ENCODE measurements at places on chromosomes 2 and 18.

DNA sequence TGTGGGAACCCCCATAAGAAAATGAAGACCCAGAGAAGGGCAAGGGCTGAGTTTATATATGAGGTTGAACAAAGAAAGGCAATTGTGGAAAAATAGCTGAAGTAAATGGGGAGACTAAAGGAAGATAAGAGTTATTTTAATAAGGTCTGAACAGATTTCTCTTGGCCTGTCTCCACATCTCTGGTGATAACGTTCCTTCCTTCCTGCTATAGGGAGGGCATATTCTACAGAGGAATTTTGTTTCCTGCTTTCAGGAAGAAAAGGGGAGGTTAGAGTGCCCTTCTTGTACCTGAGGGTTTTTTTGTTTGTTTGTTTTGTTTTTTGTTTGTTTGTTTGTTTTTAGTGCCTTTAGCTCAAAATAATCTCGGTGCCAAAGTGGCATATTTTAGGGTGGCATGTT, 31.6 kb downstream of the MOGAT1 start:
- DNase-seq: no peak

- no peak for DNase-seq
Observed at GRCh38 chr2:146623771-146624170, 1221.1 kb upstream of the ACVR2A start.

DNA sequence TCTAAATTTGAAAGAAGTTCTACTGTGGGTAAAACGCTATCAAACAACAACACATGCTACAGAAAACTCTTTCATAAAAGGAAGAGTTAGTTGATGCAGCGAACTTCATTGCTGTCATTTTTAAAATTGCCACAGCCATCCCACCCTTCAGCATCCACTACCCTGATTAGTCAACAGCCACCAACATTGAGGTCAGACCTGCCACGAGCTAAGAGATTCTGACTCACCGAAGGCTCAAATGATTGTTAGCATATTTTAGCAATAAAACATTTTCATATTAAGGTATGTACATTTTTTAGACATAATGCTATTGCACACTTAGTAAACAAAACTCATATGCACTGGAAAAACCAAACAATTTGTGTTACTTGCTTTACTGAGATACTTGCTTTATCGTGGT, 347.1 kb downstream of the CLIP4 start:
- no peak for DNase-seq

DNA sequence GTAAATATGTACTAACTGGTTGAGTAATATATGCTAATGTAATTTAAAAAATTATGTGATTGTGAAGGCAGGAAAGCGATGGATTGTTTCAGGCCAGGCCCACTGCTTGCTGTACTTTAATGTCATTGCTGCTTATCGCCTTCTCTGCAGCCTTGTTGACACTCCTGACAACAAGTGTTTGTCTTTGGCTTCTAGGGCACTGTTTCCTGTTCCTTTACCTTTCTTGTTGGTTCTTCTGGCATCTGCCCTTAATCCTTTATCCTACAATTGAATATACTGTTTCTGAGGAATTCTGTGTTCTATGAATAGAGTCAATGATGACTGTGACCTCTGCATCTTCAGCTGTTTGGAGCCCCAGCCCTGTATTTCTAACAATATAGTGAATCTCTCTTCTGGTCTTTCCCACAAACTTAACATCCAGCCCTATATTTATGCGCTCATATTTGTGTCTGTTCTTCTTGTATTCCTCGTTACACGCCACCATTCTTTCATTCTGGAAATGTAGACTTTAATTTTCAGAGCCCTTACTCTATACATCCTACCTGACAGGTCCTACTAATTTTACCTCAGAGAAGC, 17.6 kb downstream of the ACSL3 start:
- DNase-seq: no peak
